ENCODE measurements at places on chromosomes 7 and 10.

DNA sequence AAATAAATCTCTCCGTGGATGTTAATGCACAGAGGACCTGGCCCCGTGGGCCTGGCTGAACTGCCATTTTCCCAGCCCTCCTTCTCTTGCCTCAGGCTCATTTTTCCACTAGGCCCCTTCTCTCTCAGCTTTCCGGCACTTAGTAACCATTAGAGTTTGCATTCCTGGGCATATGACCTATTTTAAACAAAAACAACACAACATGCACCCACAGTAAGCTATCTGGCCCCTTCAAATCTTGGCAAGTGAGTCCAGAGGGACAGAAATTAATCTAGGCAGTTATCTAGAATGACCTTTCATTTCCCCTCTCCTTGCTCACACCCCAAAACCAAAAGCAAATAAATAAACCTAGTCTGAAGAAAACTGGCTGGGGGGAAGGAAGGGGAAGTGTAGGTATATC lies 11.7 kb downstream of the FBXW4 start:
- DNase-seq = peak; percentile 36

DNA sequence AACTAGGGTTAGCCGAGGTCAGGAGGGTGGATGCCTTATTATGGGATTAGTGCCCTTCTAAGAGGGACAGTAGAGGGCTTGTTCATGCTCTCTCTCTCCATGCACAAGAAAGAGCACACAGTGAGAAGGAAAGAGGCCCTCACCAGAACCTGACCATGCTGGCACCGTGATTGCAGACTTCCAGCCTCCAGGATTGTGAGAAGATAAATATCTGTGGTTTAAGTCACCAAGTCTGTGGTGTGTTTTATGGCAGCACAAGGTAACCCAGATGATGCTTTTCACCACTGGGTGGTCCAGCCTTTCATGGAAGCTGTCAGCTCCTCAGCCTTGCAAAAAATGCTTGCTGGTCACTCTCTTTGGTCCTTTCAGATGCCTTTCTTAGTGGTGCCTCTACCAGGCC lies 175.9 kb downstream of the ANKRD30A start:
- no peak for DNase-seq

DNA sequence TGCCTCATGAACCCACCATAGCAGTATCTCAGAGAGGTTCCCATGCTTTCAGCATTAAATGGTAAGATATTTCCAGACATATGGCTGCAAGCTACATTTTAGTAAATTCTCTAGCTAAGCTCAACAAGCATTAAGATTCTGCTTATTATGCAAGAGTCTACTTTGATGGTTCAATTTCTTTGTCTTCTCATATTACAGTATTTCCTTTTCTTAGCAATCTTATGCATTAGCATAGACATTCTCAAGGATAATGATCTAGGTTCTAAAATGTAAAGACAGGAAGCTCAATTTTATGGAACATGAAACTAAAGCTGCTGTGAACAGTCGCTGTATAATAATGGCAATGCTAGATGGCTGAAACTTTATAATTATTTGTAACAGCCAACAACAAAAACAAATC lies 39.2 kb downstream of the MEOX2 start:
- DNase-seq = no peak

GRCh38 chr10:43160046-43160920 lies 22.0 kb downstream of the CSGALNACT2 start:
- DNase-seq = no peak

DNA sequence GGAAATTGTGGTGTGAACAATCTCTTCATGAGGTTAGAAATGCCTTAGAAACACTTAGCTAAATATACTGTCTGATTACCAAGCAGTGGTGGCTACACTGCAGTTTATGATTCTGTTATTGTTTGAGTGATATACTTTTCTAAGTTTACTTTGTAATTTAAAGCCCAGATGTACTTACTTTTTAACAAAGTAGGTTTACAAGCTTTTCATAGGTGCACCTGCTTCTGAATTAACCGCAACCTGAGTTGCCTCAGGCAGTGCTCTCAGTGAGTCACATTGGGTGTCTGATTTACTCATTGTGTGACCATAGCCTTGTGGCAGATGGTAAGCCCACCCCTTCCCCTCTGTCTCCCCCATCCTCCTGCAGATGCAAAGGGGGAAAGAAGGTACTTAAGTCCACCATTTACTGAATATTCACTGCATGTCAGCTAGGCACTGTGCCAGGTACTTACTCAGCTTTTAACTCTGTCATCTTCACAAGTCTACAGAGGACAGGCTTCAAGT lies 9.0 kb downstream of the MTURN start:
- peak; percentile 21 for DNase-seq

GRCh38 chr7:151432658-151433521 lies 7.1 kb downstream of the CRYGN start:
- DNase-seq = no peak

DNA sequence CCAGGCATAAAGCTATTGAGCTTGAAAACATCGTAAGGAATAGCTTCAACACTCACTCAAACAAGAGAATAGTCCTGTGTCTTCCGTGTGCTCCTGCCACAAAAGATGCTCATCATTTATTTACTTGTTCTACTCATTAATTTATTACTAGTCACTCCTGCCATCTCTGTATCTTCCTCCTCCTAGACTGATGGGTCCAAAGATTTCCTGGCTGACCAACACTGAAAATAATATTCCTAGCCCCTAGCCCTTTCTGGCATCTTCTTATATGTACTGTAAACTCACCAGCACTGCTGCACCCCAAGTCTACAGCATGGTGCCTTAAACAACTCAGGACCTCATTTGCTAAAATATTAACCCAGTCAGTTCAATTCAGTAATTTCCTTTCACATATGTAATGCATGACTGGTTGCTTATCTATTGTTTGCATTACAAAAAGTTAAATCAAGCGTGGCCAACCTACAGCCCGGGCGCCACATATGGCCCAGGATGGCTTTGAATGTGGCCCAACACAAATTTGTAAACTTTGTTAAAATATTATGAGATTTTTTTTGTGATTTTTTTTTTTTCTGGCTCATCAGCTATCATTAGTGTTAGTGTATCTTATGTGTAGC lies 86.7 kb upstream of the GSDME start:
- DNase-seq = no peak

- DNase-seq = peak; percentile 5
Measured at GRCh38 chr7:32616625-32617024, 121.3 kb downstream of the AVL9 start.

- no peak for DNase-seq
Measured at GRCh38 chr7:130254555-130254954, 12.1 kb upstream of the CPA2 start.

DNA sequence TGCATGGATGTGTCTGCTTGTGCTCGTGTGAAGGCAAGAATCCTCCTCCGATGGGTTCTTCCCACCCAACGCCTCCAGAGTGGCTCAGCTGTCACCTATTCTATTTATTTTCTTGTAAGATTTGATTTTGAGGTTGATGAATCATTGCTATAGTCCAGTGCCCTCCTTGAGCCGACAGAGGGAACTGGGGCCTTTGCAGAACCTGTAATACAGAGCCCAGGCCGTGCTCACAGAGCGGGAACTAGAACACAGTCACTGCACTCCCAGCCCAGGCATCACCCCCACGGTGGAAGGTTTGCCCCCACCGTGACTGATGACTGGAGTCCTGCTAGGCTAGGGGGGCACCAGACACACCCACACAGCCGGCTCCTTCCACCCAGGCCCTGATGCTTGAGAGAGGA lies 2.0 kb downstream of the RARRES2 start:
- DNase-seq = no peak

DNA sequence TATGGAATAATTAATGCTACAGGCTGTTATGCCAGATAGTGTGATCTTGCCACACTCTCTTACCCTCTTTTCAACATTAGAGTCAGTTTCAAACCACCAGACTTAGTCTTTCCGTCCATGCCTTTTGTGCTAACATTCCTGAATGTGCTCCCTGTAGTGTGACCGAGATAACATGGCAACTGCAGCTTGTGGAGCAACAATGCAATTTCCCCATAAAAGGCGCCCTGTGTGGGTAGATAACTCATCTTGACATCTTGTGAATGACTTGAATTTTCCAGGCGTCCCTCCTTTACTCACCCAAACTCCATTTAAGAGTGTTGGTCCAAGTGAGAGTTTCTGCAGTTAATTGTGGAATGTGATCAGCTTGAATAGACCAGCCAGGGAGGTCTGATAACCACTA lies 99.6 kb downstream of the DNAH11 start:
- DNase-seq = peak; percentile 60

DNA sequence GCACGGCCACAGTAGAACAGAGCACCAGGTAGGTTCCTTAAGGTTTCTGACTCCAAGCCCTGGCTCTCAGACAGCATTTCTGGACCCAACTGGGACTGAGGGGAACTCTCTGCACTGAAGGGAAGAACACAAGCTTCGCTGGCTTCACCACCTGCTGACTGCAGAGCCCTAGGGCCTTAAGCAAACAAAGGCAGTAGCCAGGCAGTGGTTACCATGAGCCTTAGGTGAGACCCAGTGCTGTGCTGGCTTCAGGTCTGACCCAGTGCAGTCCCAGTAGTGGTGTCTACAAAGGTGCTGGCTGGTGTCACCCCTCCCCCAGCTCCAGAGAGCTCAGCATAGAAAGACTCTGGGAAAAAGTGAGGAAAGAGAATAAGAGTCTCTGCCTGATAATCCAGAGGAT lies 59.5 kb downstream of the SIRT1 start:
- DNase-seq = no peak

- DNase-seq = no peak
Measured at GRCh38 chr7:44519546-44519945, 21.6 kb downstream of the NPC1L1 start.

GRCh38 chr7:130938661-130939060 lies 204.7 kb upstream of the KLF14 start:
- DNase-seq = no peak

DNA sequence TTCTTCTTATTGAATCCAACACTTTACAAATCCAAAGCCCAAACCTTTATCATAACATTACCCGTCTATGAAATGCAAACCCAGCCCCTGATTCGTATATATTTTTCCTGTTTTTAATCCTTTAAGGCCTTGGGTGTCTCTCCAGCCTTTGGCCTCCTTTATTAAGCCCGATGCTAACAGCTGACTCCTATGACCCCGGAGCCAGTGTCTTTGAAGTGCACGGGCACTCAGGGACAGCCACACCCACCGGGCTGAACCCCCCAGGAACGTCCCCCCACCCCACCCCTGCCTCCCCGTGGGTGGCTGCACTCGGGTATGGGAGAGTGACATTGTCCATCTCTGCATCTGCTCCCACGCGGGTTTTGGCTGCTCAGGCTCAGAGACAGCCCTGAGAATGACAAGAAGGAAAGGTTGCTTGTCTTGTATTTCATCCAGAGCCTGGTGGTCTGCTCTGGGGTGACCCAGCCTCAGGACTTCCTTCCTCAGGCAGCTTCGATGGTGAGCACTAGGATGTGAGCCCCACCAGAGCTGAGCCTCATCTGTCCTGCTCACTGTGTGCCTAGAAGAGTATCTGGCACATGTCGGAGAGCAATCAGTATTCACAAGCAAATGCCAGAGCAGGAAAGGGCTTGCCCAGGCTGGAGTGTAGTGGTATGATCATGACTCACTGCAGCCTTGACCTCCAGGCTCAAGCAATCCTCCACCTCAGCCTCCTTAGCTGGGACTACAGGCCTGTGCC lies 210.4 kb downstream of the SKIDA1 start:
- no peak for DNase-seq

DNA sequence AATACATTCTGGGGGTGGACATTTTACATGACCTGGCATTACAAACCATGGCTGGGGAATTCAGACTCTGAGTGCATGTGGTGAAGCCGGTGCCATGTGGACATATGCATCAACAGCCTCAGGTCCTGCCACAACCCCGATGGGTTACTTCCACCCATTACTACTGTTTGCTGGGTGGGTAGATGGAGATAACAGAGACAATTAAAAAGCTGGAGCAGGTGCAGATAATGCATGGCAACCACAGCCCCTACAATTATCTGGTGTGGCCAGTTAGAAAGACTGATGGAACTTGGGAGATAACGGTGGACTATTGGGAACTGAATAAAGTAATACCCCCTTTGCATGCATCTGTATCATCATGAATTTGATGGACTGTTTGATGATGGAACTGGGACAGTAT lies 21.6 kb upstream of the ADAMTS14 start:
- DNase-seq = no peak

- peak; percentile 74 for DNase-seq
Measured at GRCh38 chr10:114879541-114880158, 58.1 kb downstream of the FHIP2A start.

GRCh38 chr10:79029478-79030390 lies 39.0 kb upstream of the ZMIZ1 start:
- DNase-seq = no peak

All from OCI-M1 (cell line).